ENCODE measurements at places on chromosomes 6 and 20. TPM values are rescaled to one million over a fixed set of nuclear protein-coding genes. Genes with fewer than 3 reads are reported as not detected.

GRCh38 chr6:39215640-39216158 is 13.6 kb downstream of the KCNK5 start:
- DNase-seq, result no peak

DNA sequence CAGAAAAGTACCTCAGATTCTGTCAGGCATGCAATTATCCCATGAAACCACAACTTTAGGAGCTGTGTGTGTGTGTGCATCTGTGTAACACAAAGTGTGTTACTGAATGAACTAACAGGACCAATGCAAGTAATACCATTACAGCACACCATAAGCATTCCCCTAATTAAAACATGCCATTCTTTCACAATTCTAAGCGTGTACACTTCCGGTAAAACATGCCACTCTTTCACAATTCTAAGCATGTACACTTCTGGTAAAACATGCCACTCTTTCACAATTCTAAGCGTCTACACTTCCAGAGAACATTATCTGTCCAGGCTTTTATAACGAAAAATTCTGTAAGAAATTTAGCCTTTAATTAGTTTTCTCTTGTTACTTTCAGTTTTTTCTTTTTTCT is 238.2 kb downstream of the GMDS start:
- DNase-seq, result no peak

GRCh38 chr20:53760025-53760441 is 166.4 kb upstream of the ZNF217 start:
- DNase-seq, result no peak

DNA sequence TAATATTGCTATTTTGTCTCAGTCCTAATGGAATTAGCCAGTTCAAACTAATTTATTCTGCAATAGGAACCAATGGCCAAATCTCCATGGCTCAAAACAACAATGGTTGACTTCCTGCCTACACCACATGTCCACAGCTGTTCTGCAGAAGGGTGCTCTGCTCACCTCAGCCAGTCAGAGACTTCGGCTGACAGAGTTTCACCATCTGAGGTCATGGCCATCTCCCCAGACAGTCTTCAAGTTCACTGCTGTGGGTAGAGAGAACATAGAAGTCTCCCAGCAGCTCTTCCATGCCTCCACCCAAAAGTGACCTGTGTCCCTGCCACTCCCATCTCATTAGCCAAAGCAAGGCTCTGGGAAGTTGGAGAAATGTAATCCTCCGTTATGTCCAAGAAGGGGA is 65.1 kb upstream of the FOXC1 start:
- no peak for DNase-seq

- peak; percentile 88 for DNase-seq
Measured at GRCh38 chr6:169070506-169071176, 183.0 kb downstream of the THBS2 start.

DNA sequence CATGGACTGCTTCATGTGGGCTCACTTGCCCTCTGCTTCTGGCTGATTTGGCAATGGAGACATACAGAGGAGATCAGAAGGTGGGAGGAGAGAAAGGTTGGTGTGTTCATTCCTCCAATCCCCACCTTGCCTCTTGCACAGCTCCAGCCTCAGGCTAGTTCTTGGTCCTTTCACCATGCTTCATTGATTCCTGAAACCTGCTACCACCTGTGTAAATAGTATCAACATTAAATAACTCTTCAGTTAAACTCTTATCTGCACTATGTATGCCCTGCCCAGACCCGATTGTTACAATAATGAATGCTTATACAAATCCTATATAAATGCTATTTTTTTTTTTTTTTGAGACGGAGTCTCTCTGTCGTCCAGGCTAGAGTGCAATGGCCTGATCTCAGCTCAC is 174.5 kb downstream of the CD83 start:
- DNase-seq, result no peak

- DNase-seq, result no peak
Measured at GRCh38 chr6:166542580-166542912, 43.9 kb downstream of the RAMACL start.

GRCh38 chr20:16215041-16215440 is 358.2 kb downstream of the KIF16B start:
- no peak for DNase-seq

GRCh38 chr6:1027109-1027794 is 284.6 kb upstream of the FOXQ1 start:
- peak; percentile 33 for DNase-seq

Gene PROKR2
- not detected for total RNA-seq

Gene MAP7
- 35.5 TPM for total RNA-seq

Measured in HCT116 (cell line).